ENCODE measurements at places on chromosomes 2 and 18.

DNA sequence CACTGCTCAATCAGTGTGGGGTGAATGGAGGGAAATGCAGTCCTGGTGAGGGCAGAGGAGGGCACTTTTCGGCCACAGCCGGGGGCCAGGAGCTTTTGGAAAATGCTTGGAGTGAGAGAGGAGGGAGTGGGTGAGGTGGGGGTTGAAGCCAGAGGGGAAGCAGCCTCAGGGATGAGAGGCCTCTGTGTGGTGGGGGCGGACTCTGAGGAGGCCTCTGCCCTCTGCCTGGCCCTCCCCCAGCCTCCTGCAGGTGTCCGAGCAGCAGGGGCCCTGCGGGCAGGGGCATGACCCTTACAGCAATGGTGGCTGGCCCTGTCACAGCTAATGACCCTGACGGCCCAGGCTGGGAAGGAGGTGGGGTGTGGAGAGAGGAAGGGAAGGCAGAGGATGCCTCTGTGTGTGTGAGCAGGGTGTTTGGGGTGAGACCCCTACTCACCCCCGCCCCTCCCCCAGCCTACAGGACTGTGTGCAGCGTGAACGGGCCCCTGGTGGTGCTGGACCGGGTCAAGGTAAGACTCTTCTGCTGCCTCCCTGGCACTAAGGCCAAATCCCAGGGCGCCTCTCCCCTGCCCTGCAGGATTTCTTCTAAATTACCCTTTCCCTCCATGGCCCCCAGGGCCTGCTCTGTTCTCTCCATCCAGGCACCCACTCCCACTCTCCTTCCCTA lies 7.6 kb downstream of the ATP6V1B1 start:
- DNase-seq, result no peak

GRCh38 chr2:95051626-95052025 lies 26.1 kb downstream of the MAL start:
- no peak for DNase-seq

- DNase-seq, result no peak
Observed at GRCh38 chr2:30237966-30238800, 6.8 kb downstream of the LBH start.

GRCh38 chr18:78330766-78331165 lies 648.9 kb upstream of the SALL3 start:
- DNase-seq, result no peak

DNA sequence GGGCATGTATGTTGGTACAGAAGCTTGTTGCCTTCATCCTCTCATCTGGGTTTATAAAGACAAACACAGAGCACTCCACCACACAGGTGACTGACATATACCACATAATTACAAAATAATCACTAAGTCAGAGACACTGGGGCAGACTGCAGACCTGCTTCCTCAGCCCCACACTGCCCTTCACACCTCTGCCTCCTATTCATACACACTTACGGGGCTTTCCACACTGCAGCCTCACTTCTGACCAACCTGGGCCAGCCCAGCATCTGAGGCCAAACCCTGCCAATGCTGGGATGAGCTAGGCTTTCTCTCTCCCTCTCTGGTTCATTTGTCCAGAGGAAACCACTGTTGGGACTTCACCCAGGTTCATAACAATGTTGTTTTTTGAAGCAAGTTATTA lies 4.5 kb downstream of the EMX1 start:
- no peak for DNase-seq

DNA sequence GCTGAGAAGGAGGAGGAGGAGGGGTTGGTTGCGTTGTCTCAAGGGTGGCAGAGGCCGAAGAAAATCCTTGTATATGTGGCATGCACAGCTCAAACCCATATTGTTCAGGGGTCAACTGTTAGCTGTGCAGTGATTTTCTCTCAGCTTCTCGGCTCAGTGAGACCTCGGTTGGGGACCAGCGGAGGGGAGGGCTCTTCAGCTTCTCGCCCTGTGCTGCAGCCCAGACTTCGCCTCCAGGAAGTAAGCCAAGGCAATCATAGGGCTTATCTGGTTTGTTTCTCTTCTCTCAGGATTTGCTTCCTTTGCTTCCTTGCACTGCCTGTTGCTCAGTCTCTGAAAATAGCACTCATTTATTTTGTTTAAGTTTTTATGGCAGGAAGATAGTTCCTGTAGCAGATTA lies 85.5 kb downstream of the SOWAHC start:
- no peak for DNase-seq

DNA sequence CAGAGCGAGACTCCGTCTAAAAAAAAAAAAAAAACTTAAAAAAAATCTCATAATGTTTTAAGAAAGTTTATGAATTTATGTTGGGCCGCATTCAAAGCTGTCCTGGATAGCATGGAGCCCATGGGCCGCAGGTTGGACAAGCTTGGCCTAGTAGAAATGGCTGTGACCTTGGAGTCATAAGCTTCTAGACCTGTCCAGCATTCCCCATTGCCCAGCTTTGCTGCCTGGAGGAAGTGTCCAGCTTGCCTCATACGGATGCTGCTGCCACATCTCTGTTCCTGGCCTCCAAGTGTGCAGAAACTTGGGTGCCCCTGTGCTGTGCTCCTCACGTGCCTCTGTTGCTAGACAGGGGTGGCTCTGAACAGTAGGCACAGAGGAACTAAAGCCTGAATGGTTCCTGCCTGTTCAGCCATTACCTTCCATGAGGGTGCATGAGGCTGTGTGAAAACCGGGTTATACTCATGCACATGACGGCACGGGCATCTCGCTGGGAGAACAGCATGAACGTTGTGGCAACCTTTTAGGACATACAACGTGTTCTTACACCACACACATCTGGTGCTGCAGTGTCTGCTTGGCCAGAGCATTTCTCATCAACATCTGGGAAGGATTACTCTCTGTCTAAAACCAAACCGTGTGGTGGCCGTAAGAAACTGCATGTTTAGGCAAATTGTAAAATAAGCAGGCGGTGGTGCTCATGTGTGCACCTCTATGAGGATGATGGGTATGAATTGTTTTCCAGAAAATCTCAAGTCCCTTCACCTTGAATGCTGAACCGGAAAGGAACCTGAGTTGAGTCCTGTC lies 38.2 kb downstream of the FHOD3 start:
- no peak for DNase-seq

DNA sequence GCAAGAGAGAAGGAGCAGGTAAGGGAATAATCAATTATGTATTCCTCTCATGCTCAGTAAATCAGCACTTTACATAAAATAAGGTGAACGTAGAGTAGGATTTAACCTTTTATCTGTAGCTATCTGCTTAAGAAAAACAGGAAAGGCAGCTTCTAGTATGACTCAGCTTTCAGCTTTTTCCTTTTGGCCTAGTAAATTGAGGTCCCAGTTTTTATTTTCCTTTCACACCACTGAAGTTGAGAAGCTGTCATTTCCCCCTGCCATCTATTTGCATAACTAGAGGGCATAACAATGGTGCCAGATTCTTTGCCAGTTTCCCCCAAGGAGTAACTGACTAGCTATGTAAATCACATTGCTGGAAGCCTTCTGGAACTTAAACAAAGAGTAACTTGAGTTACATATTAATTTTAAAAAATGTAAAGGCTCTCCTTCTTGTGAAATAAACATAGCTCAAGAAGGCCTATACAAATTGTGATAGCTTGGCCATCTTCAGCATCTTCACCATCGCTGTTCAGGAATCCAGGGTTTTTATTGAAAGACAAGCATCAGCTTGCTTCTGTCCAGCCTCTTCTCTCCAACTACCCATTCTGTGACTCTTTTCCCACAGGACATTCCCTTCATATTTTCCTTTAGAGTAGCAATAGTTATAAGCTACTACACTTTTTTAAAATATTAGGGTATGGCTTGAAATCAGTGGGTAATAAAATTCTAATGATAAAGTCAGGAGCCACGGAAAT lies 97.0 kb downstream of the KYNU start:
- DNase-seq, result no peak

DNA sequence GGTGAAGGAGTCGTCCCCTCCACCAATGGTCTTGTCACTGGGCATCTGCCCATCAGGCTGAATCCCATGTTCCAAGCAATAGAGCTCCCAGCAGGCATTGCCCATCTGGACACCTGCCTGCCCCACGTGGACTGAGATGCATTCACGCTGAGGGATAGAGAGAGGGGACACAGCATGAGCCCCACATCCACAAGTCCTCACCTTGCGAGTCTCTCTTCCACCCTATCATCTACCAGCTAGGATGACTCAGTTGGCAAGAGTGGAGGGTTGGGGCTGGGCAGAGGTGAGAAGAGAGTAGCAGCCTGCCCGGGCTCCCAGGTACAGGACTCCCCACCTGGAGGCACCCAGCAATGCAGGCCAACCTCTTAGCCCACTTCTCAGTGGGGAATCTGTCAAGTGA lies 959 bp upstream of the TUBA4B start:
- DNase-seq, result no peak

DNA sequence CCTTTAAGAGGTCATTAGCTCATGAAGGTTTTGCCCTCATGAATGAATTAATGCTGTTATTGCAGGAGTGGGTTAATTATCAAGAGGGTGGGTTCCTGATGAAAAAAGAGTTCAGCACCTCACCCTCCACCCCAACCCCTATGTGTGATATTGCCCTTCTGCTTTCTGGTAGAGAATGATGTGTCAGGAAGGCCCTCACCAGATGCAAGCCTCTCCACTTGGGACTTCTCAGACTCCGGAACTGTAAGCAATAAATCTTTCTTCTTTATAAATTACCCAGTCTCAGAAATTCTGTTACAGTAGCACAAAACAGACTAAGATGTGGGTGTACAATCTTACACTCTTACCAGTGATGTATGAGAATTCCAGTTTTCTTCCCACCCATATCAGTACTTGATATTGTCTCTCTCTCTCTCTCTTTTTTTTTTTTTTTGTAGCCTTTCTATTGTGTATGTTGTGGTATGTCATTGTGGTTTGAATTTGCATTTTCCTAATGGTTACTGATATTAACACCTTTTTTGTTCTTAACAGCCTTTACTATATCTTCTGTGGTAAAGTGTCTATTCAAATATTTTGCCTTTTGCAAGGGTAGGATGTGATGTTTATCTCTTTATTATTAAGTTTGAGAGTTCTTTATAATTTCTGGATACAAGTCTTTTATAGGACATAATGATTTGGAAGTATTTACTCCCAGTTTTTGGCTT lies 10.4 kb upstream of the MAP2 start:
- no peak for DNase-seq

DNA sequence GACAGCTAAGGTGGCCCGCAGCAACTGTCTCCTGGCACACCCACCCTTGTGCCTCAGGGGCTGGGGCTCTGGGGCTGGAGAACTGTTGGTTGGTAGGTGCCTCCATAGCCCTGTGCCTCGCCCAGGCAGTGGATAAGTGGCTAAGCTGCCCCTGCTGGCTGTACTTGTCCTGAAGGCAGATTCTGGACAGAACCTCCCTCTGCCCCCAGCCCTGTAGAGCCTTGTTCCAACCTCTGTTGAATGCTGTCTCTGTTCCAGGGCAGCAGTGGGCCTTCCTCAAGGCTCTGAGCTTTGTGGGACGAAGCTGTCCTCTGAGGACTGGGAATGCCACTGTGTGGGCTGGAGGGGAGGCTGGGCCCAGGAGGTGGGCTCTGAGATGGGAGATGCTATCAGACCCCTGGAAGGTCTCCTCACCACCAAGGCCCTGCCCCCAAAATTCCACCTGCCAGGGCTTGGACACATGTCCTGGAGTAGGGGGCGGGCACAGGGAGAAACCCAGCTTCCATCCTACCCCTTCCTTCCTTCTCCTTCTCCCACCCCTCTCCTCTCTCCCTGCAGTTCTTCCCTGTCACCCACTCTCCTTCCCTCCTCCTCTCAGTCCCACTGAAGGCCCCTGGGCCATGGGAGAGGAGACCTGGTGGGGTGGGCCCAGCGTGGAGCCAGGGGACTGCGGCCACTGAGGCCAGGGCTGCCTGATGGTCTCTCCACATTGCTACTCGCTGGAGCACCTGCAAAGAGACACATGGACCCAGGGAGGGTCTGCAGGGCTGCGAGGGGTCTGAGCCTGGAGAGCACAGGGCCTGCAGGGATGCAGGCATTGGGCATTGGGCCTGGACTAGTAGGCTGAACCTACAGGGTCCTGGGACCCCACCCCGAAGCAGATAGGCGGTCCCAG lies 1.7 kb upstream of the PDCD1 start:
- DNase-seq, result no peak

DNA sequence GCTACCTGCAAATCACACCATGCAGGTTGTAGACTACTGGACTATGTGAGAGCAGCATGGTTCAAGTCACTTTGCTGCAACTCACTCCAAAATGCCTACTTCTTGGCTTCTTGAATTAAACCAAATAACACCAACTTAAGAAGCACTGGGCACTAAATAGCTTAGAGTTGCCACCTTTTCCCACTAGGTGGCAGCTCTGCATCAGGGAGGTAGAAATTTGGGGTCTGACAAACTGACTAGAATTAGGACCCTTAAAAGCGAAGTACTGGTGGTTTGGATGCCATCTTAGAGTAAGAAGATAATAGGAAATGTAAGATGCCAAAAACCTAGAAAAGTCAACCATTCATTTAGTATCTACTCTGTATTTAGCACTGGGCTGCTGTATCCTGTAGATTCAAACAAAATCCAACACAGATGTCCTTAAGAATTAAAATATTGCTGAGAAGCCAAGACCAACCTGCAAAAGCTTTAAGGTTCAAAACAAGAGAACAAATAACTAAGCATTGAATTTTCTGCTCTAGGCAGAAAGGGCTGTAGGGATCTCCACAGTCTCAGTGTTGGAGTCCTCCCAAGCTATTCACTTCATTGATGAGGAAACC lies 65.5 kb downstream of the CCBE1 start:
- no peak for DNase-seq

- DNase-seq, result no peak
Observed at GRCh38 chr2:188940171-188940570, 34.0 kb upstream of the COL3A1 start.

GRCh38 chr18:45336448-45336847 lies 278.8 kb upstream of the SLC14A2 start:
- no peak for DNase-seq

DNA sequence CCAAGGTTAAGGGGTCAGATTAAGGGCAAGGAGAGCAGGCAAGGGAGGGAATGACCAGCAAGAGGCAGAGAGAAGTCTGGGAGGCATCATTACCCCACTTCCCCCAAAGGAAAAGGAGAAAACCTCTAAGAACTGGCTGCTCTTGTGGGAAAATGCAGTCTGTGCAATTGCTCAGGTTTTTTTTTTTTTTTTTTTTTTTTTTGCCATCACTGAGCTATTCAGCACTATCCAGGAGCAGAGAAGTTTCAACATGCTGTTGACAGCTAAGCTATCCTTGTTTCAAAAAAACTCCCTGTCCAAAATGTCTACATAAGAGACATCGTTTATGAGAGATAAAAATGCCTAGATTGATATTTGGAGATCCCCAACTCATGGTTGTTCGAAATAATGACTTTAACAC lies 345.4 kb downstream of the TDRD15 start:
- no peak for DNase-seq

DNA sequence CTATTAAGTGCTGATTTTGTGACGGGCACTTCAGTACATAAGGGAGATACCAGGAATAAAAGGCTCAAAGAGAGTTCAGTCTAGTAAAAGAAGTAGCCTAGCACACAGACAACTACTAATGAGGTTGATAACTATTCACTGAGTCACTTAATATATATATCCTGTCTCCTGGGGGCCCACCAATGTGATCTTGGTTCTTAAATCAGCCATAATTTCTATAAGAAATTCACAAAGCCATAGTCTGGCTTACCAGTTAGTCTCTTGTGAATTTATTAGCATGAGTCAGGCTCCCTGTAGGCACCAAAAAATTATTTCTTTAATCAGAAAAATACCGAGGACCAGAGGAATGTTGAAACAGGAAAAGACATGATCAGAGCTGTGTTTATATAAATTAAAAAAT lies 10.4 kb downstream of the KCNE4 start:
- DNase-seq, result no peak

GRCh38 chr2:203637471-203638167 lies 68.8 kb upstream of the CD28 start:
- DNase-seq, result no peak

Data from central memory CD8-positive, alpha-beta T cell (primary cell).